Activated naive CD4-positive, alpha-beta T cell treated with anti-CD3 and anti-CD28 coated beads, Interleukin-2, amount 10 ng/mL, durations not matched to agents 5 hours and 36 hours (primary cell): ENCODE measurements at places on chromosomes 3 and 15. TPM values are rescaled to one million over a fixed set of nuclear protein-coding genes. Genes with fewer than 3 reads are reported as not detected.

The FBXW12 gene
- total RNA-seq: not detected

The ANKRD63 gene
- 0.23 TPM for total RNA-seq

The SLC6A20 gene
- not detected for total RNA-seq

The C3orf49 gene
- not detected for total RNA-seq

The CCR9 gene
- total RNA-seq: not detected

The PLA2G4D gene
- not detected for total RNA-seq

The RPL39L gene
- total RNA-seq: 12.6 TPM

The GOLGA8N gene
- 5.3 TPM for total RNA-seq

The SPINT1 gene
- total RNA-seq: 4.3 TPM

The FMN1 gene
- not detected for total RNA-seq

The LRRC2 gene
- total RNA-seq: 0.55 TPM

The PARL gene
- 46.2 TPM for total RNA-seq

The C2CD4B gene
- total RNA-seq: not detected

The SEC22C gene
- total RNA-seq: 51.2 TPM

The TNFAIP8L3 gene
- total RNA-seq: 0.28 TPM
